ENCODE measurements at places on chromosomes 5 and 9. TPM values are rescaled to one million over a fixed set of nuclear protein-coding genes. Genes with fewer than 3 reads are reported as not detected.

The SMIM23 gene
- total RNA-seq: not detected

DNA sequence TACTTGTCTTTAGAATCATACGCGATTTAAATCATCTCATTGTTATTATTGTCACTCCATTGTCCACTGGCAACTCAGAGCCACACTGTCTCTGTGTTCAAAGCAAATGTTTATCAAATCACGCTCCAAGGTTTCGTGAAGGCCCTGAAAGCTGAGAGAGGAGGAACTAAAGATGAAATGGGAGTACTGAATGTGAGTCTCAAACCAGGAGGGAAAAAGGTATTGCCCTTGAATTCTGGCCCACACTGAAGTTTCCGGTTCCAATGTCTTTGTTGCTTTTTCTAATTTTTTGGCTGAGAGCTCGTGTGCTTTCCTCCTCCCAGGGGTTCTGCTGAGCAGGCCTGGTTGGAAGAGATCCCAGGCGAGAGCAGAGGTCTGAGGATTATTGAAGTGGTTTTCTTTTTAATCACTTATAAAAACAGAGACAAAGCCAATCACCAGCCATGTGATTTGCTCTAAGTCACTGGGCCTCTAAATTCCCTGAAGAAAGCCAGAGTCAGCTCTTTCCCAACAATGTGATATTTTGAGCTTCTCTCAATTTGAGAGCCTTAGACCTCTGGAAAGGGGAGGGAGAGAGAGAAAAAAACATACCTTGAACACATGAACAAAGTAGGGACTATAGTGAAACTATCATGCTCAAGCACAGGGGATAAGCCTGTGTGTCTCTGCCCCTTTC, 420.8 kb upstream of the GRAMD2B start:
- H3K27me3 ChIP-seq: no peaks in the 10 kb centered on the region
- no peak overlapping the region for H3K4me3 ChIP-seq
- no peaks in the 10 kb centered on the region for H3K36me3 ChIP-seq
- no peak overlapping the region for H3K27ac ChIP-seq
- no peaks in the 10 kb centered on the region for H3K4me1 ChIP-seq

GRCh38 chr9:14529054-14529453, 164.2 kb downstream of the ZDHHC21 start:
- H3K36me3 ChIP-seq: no peaks in the 10 kb centered on the region
- H3K4me3 ChIP-seq: no peak overlapping the region
- H3K27ac ChIP-seq: no peak overlapping the region

DNA sequence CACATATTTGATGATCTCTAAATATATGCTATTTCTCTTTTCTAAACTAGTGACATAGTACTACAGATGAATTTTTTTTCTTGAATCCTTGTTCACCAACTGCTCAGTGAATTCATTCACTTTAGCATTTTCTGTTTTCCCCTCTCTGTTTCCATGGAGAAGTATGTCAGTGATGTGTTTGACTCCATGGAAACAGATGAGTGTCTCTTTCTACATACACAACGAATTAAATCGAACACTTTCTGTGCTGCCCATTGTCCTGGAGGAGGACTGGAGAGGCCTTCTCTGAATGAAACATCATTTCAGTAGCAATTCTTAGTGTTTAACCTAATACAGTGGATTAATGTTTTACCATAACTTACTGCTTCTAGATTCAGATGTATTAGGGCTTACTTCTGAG, 9.5 kb downstream of the INVS start:
- DNase-seq: no peak
- no peak overlapping the region for H3K27ac ChIP-seq
- H3K4me3 ChIP-seq: no peak overlapping the region
- no peaks in the 10 kb centered on the region for H3K27me3 ChIP-seq
- peaks cover 4% of the 10 kb centered on the region for H3K4me1 ChIP-seq
- H3K36me3 ChIP-seq: peaks cover 6% of the 10 kb centered on the region

DNA sequence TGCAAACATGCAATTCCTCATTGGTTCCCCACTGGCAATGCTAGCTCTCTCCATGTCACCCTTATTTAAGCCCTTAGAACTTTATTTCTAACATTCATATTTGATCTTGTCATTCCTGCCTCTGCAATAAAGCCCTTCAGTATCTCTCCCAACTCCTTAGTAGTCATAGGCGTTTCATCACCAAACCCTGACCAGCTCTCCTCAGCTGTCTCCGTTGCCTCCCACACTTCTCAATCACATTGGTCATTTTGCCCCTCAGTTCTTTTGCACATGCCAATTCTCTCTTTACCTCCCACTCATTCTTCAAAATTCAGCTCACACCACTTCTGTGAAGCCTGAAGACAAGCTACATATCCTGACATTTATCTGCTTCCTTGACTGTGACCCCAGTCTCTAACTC, 2.8 kb upstream of the RUSC2 start:
- H3K4me3 ChIP-seq: no peak overlapping the region
- no peak for DNase-seq
- H3K27me3 ChIP-seq: peaks cover 20% of the 10 kb centered on the region
- H3K27ac ChIP-seq: no peak overlapping the region
- peaks cover 21% of the 10 kb centered on the region for H3K4me1 ChIP-seq
